ENCODE measurements at places on chromosomes 5 and 9. TPM values are rescaled to one million over a fixed set of nuclear protein-coding genes. Genes with fewer than 3 reads are reported as not detected.
A peak's percentile ranks its signal among the peaks of the same experiment; 100 is the strongest.

- DNase-seq = no peak
Measured at GRCh38 chr9:71669284-71669995, 98.9 kb downstream of the CEMIP2 start.

- DNase-seq = no peak
Measured at GRCh38 chr9:70494221-70494620, 79.8 kb upstream of the KLF9 start.

DNA sequence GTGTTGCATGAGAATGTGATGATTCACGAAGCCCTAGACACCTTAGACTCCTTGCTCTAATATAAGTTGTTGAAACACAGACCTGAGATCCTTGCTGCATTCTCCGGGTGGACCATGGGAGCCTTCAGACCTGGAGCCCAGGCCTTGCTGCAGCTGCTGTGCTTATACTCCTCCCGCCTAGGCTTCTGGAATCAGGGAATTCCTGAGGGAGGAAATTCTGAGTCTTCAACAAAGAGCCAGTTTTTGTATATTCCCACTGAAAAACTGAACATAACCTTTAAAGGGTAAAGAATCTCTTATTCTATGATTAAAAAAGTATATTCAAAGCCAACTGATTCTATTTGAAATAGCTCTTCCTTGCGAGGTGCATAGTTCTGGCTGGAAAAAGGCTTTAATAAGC is 245.1 kb upstream of the ELAVL2 start:
- DNase-seq = no peak

- DNase-seq = peak; percentile 95
Measured at GRCh38 chr9:115672477-115673316, 480.9 kb upstream of the PAPPA start.

Gene CDH12
- not detected for total RNA-seq

Gene CD72
- 1.5 TPM for total RNA-seq

All from mammary epithelial cell (primary cell).